ENCODE measurements at places on chromosomes 3 and 15. TPM values are rescaled to one million over a fixed set of nuclear protein-coding genes. Genes with fewer than 3 reads are reported as not detected.

GRCh38 chr15:34810443-34811129, 15.2 kb upstream of the ACTC1 start:
- H3K27ac ChIP-seq = no peak overlapping the region
- H3K4me3 ChIP-seq = no peak overlapping the region
- H3K27me3 ChIP-seq = no peaks in the 10 kb centered on the region
- H3K36me3 ChIP-seq = no peaks in the 10 kb centered on the region
- no peaks in the 10 kb centered on the region for H3K4me1 ChIP-seq

DNA sequence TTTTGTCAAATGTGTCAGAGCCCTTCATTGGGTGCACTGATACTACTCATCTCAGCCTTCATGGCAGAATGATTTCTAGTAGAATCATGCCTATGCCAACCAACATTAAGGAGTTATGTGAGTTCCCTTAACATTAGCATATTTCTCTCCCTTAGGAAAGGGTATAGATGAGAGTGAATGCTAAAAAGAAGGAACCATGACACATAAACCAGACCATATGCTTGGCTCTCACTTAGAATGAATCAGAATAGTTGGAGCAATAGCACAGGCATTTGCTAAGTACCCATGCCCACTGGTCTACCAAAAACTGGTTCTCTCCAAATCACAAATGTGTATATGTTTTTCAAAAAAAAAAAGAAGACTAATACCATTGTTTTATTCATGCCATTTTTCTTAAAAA, 51.1 kb downstream of the STRIT1 start:
- H3K4me3 ChIP-seq = no peak overlapping the region
- H3K27ac ChIP-seq = no peak overlapping the region
- no peak for DNase-seq
- no peaks in the 10 kb centered on the region for H3K4me1 ChIP-seq
- H3K27me3 ChIP-seq = no peaks in the 10 kb centered on the region

DNA sequence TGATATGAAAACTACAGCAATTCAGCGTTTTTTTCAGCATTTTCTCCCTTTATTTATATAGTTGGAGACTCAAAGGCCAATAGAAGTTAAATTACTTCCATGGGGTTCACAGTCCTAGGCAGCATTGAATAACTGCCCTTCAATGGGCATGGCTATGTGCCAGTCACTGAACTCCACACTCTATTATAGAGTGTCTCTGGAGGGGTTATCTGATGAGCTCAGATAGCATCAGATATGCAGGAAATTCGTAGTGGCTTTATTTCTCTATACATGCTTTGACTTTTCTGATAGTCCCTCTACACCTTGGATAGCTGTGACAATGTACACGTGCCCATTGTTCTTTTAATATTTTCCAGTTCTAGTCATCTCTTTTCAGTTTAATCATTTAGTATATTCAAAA, 396.9 kb upstream of the CBLB start:
- no peaks in the 10 kb centered on the region for H3K4me1 ChIP-seq
- no peaks in the 10 kb centered on the region for H3K36me3 ChIP-seq
- H3K4me3 ChIP-seq = no peak overlapping the region
- no peak overlapping the region for H3K27ac ChIP-seq
- no peaks in the 10 kb centered on the region for H3K27me3 ChIP-seq
- DNase-seq = no peak

DNA sequence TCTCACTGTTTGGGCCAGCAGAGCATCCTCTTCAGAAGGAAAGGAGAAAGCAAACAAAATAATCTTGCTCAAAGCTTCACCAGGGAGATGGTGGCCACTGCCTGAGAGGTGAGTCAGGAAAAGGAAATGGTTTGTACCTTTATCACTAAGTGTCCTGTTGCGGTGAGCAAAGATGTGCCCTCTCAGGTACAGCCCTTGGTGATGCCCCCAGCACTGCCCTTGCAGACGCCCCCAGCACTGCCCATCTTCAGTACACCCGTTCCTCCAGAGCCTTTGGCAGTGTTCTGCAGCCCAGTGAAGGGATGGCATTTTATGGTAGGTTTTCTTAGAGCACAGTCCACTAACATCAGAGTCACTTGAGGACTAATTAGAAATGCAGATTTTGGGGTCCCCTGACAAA, 92.3 kb downstream of the ZNF621 start:
- no peaks in the 10 kb centered on the region for H3K4me1 ChIP-seq
- no peaks in the 10 kb centered on the region for H3K36me3 ChIP-seq
- no peak overlapping the region for H3K27ac ChIP-seq
- H3K4me3 ChIP-seq = no peak overlapping the region
- H3K27me3 ChIP-seq = no peaks in the 10 kb centered on the region

DNA sequence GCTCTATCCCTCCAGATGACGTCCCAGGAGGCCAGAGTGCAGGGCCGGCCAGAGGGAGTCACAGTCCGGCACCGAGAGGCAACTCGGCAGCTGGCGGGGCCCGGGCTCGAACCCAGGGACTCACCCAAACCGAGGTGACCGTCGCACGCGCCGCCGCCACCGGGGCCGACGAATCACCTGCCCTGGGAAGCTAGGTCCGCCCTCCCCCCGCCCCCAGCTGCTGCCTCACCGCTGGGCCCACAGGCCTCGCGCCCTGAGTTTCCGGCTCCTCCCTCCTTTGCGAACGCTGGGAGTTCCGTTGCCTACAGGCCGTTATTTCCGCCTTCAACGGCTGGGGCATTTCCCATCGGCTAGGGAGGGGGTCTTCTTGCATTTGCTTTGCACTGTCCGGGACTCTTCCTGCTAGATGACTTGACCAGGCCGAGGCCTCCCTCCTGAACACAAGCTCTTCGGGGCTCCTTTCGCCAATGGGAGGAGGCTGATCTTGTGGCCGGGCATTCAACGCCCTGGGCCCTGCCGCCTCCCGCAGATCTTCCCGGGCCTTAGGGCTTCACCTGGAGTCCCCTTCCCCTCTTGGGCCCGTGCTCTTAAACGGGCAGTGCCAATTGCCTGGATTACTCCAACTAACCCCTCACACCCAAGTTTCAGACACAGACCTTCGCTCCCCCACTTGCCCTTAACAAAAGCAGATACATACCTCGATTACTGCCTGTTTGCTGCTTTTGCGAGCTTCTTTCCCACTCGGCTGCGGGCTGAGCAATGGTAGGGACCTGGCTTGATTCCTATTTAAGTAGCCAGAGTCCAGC, at the start of gene SNUPN:
Gene SNUPN (minus strand): TSS at position 184 of the 806 bp plus-strand sequence. CDS start 4,674 bp downstream, outside the sequence.
- H3K4me1 ChIP-seq = no peaks in the 10 kb centered on the region
- H3K27ac ChIP-seq = peak within 1 kb of the TSS; percentile 97
- DNase-seq = peak; percentile 97
- H3K27me3 ChIP-seq = no peaks in the 10 kb centered on the region
- H3K36me3 ChIP-seq = no peaks in the 10 kb centered on the region

GRCh38 chr3:153679714-153680113, 441.5 kb upstream of the ARHGEF26 start:
- no peak overlapping the region for H3K4me3 ChIP-seq
- H3K27ac ChIP-seq = no peak overlapping the region
- no peak for DNase-seq
- H3K27me3 ChIP-seq = no peaks in the 10 kb centered on the region
- no peaks in the 10 kb centered on the region for H3K4me1 ChIP-seq

DNA sequence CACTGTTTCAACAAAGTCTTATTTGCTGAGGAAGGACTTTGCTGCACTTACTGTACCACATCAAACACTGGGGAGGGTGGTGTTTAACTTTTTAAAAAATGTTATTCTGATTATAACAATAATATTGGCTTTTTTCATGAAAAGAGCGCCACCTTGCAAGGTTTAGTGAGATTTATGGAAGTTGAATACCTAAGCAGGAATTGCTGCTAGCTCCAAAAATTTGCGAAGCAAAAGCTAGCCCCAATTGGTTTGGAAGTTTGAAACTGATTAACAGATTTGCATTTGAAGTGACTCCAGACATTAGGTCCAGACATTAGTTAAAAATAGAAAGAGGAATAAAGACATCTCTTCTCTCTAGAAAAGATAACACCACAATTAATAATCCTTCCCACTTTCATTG, 6.7 kb downstream of the ZIC1 start:
- H3K4me3 ChIP-seq = no peak overlapping the region
- H3K4me1 ChIP-seq = peaks cover 3% of the 10 kb centered on the region
- no peak for DNase-seq
- H3K27ac ChIP-seq = no peak overlapping the region

DNA sequence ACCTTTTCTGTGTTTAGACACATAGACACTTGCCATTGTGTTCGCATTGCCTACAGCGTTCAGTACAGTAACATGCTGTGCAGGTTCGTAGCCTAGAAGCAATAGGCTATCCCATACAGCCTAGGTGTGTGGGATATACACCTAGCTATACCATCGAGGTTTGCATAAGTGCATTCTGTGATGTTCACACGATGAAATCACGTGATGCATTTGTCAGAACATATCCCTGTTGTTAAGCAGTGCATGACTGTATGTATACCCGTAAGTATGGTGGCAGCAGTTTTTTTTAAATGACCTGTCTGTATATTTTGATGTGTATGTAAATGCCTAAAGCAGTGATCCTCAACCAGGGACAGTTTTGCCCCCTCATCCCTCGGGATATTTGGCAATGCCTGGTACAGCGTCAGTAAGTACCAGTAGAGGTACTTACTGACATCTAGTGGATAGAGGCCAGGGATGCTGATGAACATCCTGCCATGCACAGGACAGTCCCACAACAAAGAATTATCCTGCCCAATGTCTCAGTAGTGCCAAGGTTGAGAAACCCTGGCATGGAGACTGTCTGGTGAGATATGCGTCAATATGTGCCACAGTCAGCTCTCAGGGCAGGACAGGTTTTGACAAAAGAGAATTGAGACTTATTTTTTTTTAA, 129.1 kb downstream of the HCN4 start:
- no peaks in the 10 kb centered on the region for H3K27me3 ChIP-seq
- peaks cover 3% of the 10 kb centered on the region for H3K36me3 ChIP-seq
- H3K27ac ChIP-seq = no peak overlapping the region
- DNase-seq = no peak
- no peaks in the 10 kb centered on the region for H3K4me1 ChIP-seq

The UQCRC1 gene
- total RNA-seq = 207 TPM

- H3K4me3 ChIP-seq = no peak overlapping the region
- H3K4me1 ChIP-seq = no peaks in the 10 kb centered on the region
- no peak for DNase-seq
- H3K27me3 ChIP-seq = no peaks in the 10 kb centered on the region
- H3K36me3 ChIP-seq = no peaks in the 10 kb centered on the region
- H3K27ac ChIP-seq = no peak overlapping the region
Observed at GRCh38 chr3:102255736-102256135, 179.1 kb upstream of the ZPLD1 start.

DNA sequence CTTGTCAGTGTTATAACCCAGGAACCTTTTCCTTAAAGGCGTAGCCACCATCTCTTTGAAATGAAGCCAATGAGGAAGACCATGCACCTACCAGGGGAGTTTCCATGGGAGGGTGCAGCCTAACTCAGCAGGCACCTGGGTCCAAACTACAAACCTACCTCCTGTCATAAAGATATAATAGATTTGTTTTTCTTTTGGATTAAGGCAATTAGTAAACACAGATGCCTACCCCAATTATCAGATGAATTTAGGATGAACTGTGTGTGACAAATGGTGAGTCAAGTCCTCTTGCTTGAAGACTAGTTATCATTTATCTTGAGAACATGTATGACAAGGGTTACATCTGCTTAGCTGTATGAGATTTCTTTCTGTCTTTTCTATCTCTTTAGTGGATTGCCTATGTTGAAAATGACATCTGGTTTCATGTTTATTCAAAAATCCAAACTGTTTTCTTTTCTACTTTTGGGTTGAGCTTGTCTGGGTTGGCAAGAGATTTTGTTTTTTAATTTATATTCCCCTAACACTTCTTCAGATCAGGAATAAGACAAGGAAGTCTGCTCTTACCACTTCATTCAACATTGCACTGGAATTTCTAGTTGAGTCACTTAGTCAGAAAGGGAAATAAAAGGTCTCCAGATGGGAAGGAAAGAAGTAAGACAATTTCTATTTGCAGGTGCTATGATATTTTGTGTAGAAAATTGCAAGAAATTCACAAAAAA, 149.9 kb downstream of the NEK10 start:
- no peaks in the 10 kb centered on the region for H3K4me1 ChIP-seq
- no peak overlapping the region for H3K4me3 ChIP-seq
- no peaks in the 10 kb centered on the region for H3K36me3 ChIP-seq
- no peak for DNase-seq

- no peak overlapping the region for H3K27ac ChIP-seq
- DNase-seq = no peak
- H3K36me3 ChIP-seq = no peaks in the 10 kb centered on the region
- H3K4me1 ChIP-seq = no peaks in the 10 kb centered on the region
- no peaks in the 10 kb centered on the region for H3K27me3 ChIP-seq
Observed at GRCh38 chr3:37608061-37608702, 253.5 kb upstream of the CTDSPL start.

DNA sequence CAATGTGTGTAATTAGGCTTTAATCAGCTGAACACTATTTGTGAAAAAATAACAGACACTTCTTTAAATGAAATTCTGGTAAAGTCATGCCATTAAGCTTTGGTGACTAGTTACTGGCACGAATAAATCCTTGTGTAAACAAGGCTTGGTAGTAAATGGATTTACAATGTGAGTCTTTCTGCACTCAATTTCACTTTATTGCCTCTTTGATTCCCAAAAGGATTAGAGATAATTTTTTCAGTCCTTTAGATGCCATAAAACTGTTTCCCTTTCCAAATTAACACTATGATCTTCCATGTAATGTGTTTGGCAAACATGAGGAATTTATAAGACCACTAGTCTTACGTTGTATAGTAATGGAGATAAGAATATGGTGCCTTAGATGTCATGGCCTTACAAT, 339.5 kb upstream of the DNAJC19 start:
- H3K36me3 ChIP-seq = no peaks in the 10 kb centered on the region
- H3K27ac ChIP-seq = no peak overlapping the region
- DNase-seq = no peak
- no peaks in the 10 kb centered on the region for H3K4me1 ChIP-seq
- H3K4me3 ChIP-seq = no peak overlapping the region

DNA sequence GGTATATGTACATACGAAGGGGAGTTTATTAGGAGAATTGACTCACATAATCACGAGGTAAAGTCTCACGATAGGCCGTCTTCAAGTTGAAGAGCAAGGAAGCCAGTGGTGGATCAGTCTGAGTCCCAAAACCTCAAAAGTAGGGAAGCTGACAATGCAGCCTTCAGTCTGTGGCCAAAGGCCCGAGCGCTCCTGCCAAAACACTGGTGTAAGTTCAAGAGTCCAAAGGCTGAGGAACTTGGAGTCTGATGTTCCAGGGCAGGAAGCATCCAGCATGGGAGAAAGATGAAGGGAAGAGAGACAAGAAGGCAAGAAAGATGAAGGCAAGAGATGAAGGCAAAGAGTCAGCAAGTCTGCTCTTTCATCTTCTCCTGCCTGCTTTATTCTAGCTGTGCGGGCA, 16.8 kb upstream of the LRRN1 start:
- no peaks in the 10 kb centered on the region for H3K36me3 ChIP-seq
- no peak overlapping the region for H3K27ac ChIP-seq
- H3K4me1 ChIP-seq = no peaks in the 10 kb centered on the region

The SLC22A13 gene
- total RNA-seq = 0.16 TPM

The IQCB1 gene
- 16.9 TPM for total RNA-seq
